ENCODE measurements at places on chromosomes 7 and 10.
A peak's percentile ranks its signal among the peaks of the same experiment; 100 is the strongest.

GRCh38 chr7:55467047-55467593 is 102.0 kb downstream of the LANCL2 start:
- no peak for DNase-seq

- no peak for DNase-seq
Observed at GRCh38 chr7:43467406-43467805, 115.5 kb upstream of the STK17A start.

DNA sequence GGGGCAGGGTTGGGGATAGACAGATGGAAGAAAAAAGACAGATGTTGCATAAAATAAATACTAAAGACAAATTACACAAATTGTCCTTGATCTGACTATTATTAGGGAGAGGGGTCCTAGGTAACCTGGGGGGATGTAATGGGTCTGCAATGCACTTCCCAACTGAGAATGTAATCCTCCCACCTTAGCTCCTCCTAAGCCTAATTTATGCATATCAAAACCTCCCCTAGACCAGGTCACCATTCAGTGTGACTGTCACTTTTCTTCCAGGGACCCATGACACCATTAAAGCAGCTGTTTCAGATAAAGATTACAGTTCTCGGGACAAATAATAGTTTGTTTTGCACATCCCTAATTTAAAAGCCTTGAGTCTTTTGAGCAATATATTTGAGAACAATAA is 133.9 kb upstream of the FEZF1 start:
- DNase-seq, result no peak

DNA sequence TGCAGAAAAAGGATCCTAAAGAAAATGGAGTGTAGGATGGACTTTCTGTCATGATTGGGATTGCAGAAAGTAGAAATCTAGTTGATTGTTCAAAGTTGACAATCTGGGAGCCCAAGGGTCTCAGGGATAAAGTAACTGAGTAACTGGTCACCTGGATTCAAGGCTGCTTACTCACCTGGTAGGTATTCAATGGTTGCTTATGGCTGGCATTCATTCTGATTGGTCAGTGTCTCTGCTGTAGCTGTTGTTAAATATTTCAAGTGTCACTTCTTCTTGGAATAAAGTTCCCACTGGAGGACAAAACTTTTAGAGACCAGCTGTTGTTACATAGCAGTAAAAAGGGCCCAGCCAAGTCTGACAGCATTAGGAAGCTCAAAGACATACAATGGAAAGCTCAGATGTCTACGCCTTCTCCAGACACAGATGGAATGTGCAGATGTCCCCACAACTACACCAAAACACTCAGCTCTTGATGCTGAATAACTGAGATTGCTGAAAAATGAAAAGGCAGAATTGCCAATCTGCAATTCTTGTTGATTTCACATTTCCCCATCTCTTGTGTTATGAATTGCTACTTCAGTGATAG is 106.9 kb downstream of the ZNF467 start:
- no peak for DNase-seq

GRCh38 chr10:50629495-50630122 is 5.9 kb upstream of the SGMS1 start:
- no peak for DNase-seq

DNA sequence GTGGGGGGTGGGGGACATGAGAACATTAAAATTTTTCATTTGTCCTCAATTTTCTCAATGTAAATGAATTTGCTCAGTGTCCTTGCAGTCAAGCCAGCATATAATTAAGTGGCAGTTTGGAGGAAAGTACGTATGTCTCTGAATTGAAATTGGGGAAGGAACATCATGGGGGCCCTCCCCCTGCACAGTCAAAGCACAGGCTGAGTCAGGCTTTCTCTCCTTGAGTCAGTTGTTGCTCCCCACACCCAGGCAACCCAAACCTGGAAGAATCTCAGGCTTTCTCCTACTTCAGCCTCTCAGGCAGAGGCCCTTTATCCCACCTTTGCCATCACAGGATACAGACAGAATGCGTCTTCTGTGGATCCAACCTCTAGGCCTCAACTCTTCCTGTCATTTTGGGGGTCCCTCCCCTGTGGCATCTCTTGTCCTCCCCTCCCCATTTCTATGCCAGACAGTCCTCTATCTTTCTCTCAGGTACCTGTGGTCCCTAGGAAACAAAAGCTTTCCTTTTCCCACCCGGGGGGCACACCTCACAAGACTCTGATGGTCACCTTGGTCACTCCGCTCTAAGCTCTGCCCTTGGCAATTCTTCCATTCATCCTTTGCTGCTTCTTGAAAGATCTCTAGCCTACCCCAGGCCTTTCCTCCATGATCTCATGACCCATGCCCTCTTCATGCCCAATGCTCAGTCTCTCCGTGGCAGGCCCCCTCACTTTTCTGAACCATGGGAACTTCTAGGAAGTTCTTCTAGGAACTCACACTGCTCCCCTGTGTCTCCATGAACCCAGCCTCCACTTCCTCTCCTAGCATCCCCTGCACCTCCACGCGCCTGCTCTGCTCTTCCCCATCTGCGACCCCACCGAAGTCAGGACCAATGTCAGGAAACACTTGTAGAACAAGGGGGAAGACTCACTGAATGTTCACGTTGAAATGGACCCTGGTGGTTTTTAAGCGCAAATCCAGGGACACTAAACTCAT is 40.4 kb downstream of the CREB3L2 start:
- DNase-seq, result no peak

DNA sequence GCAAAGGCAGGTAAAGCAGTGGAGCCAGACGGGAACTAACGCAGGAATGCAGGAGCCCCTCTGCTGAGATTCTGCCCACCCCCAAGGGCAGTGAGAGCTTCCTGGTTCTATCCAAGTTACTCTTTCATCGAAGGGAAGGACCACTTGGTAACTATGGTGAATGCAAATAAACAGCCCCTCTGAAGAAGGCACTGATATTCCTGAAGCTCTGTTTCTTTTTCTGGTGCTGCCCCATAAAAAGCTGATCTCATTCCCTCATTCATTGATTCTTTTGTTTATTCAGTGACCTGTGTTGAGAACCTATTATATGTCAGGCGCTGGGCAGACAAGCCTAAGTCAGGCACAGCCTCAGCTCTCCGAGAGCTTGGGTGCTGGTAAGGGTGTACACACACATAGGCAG is 217.3 kb downstream of the SNX10 start:
- DNase-seq, result no peak

GRCh38 chr7:76354516-76354915 is 4.3 kb downstream of the YWHAG start:
- no peak for DNase-seq

GRCh38 chr10:131204406-131205152 is 106.9 kb downstream of the TCERG1L start:
- DNase-seq, result no peak

DNA sequence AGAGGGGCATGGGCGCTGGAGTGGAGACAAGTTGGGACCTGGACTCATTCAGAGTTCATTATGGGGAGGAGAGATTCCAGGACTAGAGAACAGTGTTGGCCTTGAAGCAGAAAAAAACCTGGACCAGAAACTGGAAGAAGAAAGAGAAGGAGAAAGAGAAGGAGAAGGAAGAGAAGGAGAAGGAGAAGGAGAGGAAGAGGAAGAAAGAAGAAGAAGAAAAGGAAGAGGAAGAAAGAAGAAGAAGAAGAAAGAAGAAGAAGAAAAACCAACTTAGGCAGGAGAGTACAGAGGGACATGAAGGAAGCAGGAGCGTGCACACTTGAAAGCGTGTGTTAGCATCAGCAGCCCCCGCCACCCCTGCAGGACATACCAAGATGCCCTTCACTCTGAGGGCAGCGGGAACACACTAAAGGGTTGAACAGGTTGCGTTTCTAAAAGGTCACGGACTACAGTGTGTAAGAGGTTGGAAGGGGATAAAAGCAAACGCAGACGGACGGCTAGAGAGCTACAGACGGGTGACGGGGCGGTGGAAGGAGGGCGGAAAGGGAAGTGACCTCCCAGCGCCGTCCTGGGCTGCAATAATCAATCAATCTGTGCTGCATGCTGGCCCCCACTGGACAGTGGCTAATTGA is 95.3 kb downstream of the SEC61G start:
- no peak for DNase-seq

GRCh38 chr10:25278180-25278579 is 103.4 kb downstream of the GPR158 start:
- DNase-seq, result no peak

GRCh38 chr7:142669074-142669654 is 80.1 kb upstream of the PRSS1 start:
- DNase-seq, result no peak

GRCh38 chr7:157752832-157753291 is 416.1 kb downstream of the DNAJB6 start:
- DNase-seq, result no peak

DNA sequence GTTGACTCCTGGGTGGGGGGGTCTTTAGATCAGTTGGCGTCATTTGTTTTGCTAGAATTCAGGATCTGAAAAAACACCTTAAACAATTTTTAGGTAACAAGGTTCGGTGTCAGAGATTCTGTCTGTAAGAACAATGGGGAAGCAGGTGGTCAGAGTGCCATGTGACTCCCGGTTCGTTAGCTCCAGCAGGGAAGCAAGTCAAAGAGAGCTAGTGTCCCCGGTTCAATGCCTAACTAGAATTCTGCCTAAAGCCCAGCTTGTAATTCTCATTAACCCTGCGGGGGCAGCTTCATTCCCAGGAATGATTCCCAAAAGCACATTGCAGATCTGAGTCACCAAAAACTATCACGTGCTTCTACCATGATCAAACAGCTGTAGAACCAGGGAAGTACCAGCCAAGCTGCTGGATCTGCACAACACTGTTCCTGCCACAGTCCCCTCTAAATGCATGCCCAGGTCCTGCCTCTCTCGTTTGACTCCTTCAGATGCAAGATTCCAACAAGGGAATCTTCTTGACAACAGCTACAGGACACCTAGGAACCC is 664.3 kb upstream of the CELF2 start:
- no peak for DNase-seq

- DNase-seq, result no peak
Observed at GRCh38 chr7:77239471-77239870, 39.9 kb upstream of the FGL2 start.

DNA sequence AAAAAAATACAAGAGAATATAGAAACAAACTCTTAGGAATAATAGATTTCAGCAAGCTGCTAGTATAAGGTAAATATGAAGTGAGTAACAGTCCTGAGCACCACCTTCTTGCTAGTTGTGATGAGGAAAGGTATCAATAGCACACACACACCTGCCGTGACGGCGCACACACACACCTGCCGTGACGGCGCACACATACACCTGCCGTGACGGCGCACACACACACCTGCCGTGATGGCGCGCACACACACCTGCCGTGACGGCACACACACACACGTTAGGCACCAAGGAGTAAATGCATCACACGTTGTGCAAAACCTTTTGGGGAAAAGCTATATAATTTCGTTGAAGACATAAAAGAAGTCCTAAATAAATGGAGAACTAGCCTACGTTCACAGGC is 4.7 kb upstream of the JAKMIP3 start:
- DNase-seq, result no peak

DNA sequence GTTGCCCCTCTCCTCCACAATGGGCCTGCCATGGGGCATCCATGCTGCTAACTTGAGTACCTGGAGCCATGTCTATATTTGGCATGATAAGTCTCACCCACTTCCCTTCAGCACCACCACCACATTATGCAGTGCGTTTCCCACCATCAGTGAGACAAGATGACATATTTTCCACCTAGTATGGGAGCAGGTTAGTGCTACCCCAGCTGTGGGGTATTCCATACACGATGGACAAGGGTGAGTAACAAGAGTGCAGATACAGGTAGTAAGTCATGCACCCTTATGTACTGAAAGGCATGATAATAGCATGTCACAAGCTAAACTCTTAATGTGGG is 21.2 kb upstream of the OR2AE1 start:
- DNase-seq, result no peak

GRCh38 chr10:62045765-62046521 is 144.4 kb downstream of the ARID5B start:
- DNase-seq, result peak; percentile 94

- no peak for DNase-seq
Observed at GRCh38 chr7:92052684-92053083, 81.6 kb downstream of the CYP51A1 start.

- DNase-seq, result no peak
Observed at GRCh38 chr10:124280916-124281315, 137.8 kb downstream of the OAT start.

- no peak for DNase-seq
Observed at GRCh38 chr7:54839575-54840213, 80.7 kb upstream of the SEC61G start.

DNA sequence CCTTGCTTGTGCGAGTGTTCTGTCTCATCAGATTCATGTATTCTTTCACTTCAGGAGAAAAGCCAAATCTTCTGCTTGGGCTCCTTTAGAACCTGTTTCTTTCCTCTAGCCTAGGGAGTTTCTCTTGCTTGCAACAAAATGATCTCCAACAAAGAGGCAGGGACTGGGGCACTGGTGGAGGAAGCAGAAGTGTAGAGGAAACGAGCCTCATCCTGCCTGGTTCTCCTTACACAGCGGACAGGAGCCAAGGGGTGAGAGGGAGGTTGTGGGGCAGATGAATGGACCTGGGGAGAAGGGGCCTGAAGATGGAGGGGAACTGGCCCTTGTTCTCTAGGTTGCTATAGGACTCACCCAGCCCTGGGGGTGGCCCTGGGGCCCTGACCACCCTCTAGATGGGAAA is 141.1 kb downstream of the PKD1L1 start:
- no peak for DNase-seq

DNA sequence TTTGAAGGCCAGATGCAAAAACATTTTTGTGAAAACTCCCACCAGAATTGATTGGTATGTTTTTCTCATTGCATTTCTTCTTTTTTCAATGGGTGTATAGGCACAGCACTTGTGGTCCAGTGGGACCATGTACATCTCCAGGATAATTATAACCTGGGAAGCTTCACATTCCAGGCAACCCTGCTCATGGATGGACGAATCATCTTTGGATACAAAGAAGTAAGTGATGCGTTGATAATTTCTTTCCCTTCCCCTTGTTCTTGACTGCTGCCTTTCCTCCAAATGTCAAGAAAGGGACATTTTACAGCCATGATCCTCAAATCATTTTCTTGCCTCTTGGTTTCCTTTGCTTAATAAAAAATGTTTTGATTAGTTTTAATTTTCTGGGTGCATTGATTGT is 331.5 kb downstream of the PLXDC2 start:
- DNase-seq, result no peak

- DNase-seq, result no peak
Observed at GRCh38 chr10:62482581-62482980, 108.4 kb downstream of the ZNF365 start.

DNA sequence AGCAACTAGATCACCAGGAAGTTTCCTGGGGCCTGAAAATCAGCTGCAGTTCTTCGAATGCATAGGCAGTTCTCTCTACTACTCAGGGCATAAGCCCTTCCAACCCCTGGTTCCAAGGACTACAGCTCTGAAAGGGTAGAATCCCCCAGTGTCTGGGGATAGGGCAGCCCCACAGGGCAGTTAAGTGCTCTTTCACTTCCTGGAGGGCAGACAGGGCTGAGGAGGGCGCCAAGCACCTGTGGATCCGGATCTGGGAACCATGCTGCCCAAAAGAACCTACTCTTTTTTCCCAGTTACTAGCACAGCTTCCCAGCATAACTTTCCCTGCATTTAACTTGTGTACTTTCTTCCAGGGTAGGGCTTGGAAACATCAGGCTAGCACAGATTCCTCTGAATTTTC is 41.1 kb downstream of the CXCL12 start:
- DNase-seq, result no peak
